ENCODE measurements at places on chromosomes 7 and 10. TPM values are rescaled to one million over a fixed set of nuclear protein-coding genes. Genes with fewer than 3 reads are reported as not detected.

Gene LLCFC1
- not detected for total RNA-seq

Gene WEE2
- not detected for total RNA-seq

Gene CNPY1
- total RNA-seq: not detected

Gene MYO1G
- not detected for total RNA-seq

DNA sequence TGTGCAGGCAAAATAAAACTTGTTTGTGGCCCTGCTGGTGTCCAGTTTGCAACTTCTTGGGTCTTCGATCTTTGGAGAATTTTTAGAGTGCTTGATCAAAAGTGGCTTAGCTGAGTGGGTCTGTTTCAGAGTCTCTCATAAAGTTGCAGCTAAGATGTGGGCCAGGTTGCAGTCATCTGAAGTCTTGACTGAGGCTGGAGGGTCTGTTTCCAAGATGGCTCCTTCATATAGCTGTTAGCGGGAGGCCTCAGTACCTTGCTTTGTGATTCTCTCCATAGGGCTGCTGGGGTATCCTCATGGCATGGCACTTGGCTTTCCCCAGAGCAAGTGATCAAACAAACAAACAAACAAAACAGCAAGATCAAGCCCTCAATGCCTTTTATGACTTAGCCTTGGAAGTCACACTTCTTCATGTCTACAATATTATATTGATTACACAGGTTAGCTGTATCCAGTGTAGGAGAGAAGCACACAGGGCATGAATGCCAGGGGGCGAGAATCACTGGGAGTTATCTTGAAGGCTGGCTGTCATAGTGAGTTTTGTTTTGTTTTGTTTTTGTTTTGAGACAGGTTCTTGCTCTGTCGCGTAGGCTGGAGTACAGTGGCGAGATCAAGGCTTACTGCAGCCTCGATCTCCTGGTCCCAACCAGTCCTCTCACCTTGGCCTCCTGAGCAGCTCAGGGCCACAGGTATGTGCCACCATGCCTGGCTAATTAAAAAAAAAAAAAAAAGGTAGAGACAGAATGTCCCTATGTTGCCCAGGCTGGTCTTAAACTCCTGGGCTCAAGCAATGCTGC is 10.2 kb downstream of the CYP26A1 start:
- no peak for DNase-seq

GRCh38 chr10:126650161-126650560 is 20.3 kb downstream of the C10orf90 start:
- DNase-seq: no peak

GRCh38 chr7:100874300-100874576 is 665 bp upstream of the SRRT start:
- no peak for DNase-seq

GRCh38 chr7:66907731-66908130 is 13.3 kb upstream of the TMEM248 start:
- DNase-seq: no peak

- no peak for DNase-seq
These were observed 33.0 kb downstream of the MBL2 start for GRCh38 chr10:52739380-52740154.

DNA sequence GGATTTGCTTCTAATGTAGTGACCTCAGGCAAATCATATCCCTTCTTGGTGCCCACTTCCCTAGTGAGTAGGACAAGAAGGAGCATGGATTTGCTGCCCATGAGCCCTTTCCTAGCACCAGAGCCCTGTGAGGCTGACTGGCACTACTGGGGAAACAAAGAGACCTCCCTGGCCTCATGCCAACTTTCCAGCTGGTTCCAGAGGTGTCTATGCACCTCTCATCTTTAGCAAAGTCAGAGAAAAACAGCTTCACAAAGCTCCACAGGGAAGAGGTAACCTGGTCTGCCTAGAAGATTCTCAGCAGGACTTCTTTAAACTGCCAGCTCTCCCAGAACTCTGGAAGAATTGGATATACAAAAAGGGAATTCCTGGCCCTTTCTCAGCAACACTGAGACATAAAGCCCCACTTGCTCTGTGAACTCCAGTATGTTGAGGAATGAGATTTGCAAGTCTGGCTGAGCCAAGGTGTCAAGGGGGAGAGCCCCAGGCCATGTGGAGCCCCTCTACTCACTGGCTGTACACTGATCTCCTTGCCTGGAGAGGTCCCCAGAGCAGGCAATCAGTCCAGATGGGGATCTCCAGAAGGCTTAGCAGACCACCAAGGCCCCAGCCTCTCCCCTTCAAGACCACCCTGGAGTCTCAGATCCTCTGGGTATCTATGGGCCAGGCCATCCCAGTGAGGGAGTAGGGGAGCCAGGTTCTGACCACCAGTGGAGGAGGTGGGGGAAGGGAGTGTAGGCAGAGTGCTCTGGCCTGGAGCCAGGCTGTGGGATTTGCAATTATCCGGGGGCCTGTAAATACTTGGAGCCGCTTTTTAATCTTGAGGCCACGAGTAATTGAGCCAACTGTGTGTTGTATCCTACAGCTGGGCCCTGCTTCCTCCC is 24.4 kb upstream of the RBM20 start:
- no peak for DNase-seq

GRCh38 chr7:106729720-106730385 is 68.9 kb upstream of the CCDC71L start:
- DNase-seq: no peak
